ENCODE measurements at places on chromosomes 4 and X.

GRCh38 chr4:151430740-151431457 lies 21.9 kb downstream of the FHIP1A start:
- no peak for DNase-seq

DNA sequence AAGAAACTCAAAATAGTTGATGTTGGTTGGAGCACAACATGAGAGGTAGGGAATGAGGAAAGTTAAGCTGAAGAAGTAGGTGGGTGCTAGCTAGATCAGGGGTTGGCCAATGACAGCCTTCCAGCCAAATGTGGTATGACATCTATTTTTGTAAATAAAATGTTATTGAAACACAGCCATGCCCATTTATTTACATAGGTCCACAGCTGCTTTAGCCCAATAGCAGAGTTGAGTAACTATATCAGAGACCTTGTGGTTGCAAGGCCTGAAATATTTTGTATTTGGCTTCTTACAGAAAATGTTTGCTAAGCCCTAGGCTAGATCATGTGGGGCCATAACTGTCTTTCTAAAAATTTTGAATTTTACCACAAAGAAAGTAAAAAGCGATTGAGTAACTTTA lies 234.9 kb upstream of the CTSO start:
- no peak for DNase-seq

DNA sequence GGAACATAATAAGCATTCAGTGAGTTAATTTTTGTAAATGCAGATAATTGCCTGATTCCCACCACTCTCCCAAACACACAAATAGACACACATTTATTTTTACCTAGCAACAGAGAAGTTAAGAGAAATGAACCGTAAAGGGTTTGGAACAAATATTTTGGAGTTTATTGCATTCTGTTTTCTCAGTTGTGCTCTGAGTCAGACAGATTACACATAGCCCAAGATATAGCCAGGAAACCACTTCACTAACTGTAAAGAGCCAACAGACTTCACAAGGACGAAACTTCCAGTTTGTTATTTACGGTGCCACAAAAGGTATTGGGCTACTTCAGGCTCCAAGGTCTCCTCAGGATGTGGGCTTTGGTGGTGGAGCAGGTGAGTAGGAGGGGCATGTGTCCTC lies 217.0 kb downstream of the BMPR1B start:
- DNase-seq: no peak

DNA sequence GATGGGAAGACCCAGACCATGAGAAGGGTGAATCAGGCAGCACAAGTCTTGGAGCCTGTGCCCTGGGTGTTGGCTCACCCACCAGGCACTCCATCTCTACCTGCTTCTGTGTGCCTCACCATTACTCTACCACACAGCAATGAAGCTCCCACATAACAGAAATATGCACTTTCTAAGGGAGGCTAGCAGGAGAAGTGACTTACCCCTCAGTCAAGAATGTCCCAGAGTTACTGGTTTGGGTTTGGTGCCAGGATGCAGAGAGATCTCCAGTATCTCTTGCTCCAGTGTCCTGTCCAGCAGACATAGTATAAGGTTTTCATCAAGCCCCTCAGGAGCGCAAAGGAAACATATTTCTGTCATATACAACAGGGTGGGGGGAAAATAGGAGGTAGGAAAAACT lies 11.3 kb upstream of the RAB40A start:
- DNase-seq: no peak

DNA sequence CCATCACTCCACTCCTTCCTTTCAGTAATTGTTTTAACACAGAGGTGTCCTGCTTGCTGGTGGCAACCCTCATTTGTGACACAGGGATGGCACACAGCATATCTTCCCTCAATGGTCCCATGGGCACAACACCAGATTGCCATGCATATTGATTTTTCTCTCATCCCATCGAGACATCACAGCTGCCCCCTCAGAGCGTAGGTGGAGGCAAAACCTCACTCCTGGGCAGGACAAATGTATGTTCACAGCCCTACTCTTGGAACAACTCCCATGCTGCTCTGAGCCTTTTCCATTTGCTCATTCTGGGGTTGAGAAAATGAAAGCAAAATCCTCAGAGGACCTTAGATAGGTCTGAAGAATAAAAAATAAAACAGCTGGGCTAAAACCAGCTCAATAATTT lies 172.2 kb downstream of the GABRB1 start:
- DNase-seq: no peak

DNA sequence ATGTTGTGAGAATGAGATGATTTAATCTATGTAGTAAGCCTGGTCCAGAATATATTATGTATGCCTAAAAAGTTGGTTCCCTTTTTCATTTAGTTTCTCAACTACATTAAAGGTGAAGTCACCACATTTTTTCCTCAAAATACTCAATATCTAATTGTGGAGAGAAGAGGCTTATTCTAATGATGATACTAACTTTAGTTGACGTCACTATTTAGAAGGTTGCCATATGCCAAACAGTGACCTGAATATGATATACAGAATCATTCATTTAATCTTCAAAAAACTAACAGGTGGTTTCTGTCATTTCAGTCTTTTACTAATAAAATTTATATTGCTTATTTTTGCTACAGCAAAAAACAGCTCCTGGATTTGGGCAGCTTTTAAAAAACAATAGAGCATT lies 480.7 kb upstream of the NWD2 start:
- no peak for DNase-seq

- DNase-seq: no peak
These were observed 28.3 kb upstream of the PGRMC2 start for GRCh38 chr4:128315756-128316520.

- DNase-seq: no peak
These were observed 1068.3 kb downstream of the STIM2 start for GRCh38 chr4:27928761-27929540.

DNA sequence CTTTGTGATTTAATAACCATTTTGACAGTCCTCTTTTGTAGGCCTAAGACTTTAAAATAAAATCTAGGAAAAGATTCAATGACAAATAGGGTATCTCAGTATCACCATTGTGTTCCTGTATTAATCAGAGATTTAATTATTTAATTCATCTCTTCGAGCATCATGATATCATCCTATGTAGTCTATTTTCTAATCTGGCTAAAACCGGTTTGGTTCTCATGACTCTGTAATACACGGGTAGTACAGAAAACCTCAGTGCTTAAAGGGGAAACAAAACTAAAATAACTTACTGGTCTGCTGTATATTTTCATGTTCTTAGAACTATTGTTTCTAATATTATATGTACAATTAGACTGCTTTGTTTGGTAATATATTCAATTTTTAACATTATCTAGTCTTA lies 23.7 kb upstream of the FBXW7 start:
- no peak for DNase-seq

DNA sequence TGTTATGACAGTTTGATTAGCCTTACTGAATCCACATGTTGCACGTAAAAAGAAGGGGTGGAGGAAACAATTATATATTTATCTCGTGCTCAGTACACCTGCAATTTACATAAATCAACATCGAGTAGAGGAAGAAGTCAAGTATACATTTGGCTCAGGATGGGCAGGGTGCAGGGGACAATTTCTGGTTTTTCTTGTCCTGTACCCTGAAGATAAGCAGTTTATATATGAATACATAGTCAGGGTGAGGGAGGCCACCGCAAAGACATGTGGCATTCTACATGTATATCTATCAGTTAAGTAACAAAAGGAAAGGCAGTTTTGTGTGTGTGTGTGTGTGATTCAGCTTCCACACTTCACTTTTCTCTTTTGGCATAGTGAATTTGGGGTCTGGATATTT lies 11.1 kb upstream of the EREG start:
- DNase-seq: no peak

DNA sequence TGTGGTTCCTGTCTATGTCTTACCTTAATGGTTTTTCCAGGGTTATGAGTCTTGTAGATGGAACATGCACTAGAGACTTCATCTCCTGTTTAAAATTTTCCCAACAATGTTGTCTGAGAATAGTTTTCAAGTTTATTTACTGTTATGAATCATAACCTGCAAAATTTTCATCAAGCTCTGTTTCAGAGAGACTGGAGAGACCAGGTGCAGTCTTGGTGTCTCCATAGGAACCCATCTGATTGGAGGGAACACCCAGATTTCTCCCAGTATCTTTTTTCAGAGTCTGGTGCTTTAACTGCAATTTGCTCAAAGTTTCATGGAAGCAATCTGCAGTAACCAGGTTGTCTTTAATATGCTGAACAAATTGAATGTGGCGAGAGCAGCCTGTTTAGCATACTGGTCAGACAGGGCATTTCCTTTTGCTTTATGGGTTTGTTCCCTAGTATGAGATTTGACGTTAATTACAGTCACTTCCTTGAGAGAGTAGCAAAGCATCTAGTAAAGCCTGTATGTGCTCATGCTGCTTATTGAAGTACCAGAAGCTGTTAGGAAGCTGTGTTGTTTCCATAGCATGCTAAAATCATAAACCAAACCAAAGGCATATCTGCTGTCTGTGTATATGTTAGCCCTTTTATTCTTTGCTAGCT lies 18.8 kb upstream of the VSIG1 start:
- DNase-seq: no peak

- DNase-seq: no peak
These were observed 71.5 kb downstream of the IRF2 start for GRCh38 chr4:184402740-184403383.

- no peak for DNase-seq
These were observed 23.8 kb upstream of the SEPSECS start for GRCh38 chr4:25184056-25184455.

GRCh38 chrX:38891641-38892413 lies 90.6 kb downstream of the MID1IP1 start:
- peak; percentile 60 for DNase-seq

GRCh38 chr4:23888421-23889319 lies 1.2 kb downstream of the PPARGC1A start:
- DNase-seq: peak; percentile 61

DNA sequence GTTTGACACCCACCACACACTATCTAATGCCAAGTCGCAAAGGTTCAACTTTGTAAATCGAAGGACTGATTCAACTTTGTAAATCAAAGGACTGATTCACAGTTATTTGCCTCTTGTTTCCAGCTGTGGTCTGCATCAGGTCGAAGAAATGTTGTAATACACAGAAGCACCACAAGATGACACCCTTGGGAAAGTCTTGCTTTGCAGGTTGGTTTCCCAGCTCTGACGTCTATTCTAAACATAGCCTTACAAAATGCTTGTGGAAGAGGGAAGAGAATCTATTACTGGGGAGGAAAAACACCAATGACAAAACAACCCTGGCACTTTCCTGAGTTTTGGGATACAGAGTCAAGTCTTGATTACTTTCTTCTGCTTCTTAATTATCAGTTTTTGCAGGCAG lies 35.3 kb downstream of the SUPT20HL1 start:
- DNase-seq: peak; percentile 76
